ENCODE measurements at places on chromosomes 3 and 15.

DNA sequence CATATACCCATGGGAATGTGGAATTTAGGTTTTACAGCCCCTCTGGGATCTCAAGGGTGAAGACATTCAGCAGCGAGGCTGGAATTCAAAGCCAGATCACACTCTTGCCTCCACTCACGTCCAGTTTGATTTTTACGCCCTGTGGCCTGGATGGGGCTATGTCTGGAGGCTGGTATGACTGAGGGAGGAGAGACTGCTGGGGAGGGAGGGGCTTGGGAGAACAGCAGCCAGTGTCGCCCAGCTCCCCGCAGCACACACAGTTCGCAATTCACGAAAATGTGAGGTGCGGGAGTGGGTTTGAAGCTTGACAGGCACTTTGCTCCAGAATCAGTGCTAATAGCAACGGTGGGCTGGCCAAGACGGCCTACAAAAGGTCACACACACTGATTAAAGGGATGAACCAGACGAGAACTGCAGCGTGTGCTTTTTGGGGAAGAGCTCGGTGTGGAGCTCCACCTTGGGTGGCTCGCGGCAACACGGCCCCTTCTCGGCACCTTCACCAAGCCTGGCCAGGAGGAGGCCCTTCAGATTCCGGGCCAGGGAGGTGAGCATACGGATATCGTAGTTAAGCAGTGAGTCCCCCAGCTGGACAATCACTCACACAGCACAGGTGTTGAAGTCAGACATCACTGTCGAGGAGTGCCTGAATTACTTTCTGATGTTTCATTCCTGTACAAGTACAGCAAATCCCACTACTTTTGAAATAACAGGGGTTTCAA is 16.4 kb downstream of the EHD4 start:
- no peaks in the 10 kb centered on the region for H3K36me3 ChIP-seq
- H3K4me1 ChIP-seq: no peaks in the 10 kb centered on the region
- H3K27ac ChIP-seq: no peak overlapping the region

GRCh38 chr15:42549741-42550392 is 1.2 kb downstream of the HAUS2 start:
- DNase-seq: no peak
- H3K36me3 ChIP-seq: no peaks in the 10 kb centered on the region
- no peaks in the 10 kb centered on the region for H3K27me3 ChIP-seq

GRCh38 chr3:156334841-156335545 is 214.6 kb downstream of the KCNAB1 start:
- no peak overlapping the region for H3K27ac ChIP-seq
- H3K4me3 ChIP-seq: no peak overlapping the region
- no peaks in the 10 kb centered on the region for H3K36me3 ChIP-seq
- DNase-seq: no peak
- no peaks in the 10 kb centered on the region for H3K27me3 ChIP-seq
- no peaks in the 10 kb centered on the region for H3K4me1 ChIP-seq

DNA sequence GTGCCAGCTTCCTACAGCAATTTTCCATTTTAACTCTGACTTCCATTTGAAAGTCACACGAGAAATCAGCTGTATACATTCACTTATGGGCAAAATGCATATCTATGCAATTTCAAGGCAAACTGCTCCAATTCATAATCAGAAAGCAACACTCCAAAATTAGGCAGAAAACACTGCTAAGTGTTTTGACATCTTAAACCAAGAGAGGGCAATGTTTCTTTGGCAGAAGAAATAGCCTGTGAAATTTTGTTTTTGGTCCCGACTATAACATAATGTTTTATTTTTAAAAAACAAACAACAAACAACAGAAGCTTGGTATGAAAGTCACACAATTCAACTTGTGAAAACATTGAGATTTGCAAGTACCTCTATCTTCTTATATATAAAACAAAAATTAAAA is 42.6 kb downstream of the GOLIM4 start:
- no peaks in the 10 kb centered on the region for H3K36me3 ChIP-seq
- no peak overlapping the region for H3K27ac ChIP-seq
- no peaks in the 10 kb centered on the region for H3K4me1 ChIP-seq
- H3K4me3 ChIP-seq: no peak overlapping the region

GRCh38 chr3:142586803-142587406 is 8.4 kb upstream of the ATR start:
- H3K27me3 ChIP-seq: no peaks in the 10 kb centered on the region
- no peak overlapping the region for H3K4me3 ChIP-seq
- H3K36me3 ChIP-seq: no peaks in the 10 kb centered on the region
- H3K4me1 ChIP-seq: no peaks in the 10 kb centered on the region
- H3K27ac ChIP-seq: no peak overlapping the region

DNA sequence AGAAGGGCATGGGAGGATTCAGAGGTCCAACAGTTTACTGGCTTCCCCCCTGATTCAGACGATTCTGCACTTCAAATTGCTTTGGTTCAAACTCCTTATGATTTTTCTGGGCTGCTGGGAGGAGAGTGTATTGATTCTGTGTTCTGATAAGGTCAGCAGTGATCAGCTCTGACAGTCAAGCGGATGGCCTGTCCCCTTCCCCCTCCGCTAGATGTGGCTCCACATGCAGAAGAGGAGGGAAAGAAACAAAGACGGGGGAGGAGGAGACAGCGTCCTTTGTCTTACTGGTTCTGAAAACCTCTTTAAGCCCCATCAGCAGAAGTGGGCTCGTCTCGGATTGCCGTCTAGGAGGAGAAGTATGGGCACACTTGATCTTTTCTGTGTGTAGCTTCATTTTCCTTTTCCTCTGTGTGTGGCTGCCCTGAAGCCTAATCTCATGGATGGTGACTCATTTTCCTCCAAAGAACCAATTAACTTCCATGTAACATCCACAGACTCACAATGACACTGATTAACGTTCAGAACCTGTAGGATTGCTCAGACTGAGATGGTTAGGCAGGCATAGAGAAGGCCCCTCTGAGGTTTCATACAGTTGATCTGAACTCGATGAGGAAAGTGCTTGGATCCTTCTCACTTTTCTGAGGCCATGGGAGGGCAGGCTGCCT is 162.4 kb upstream of the PPP2R3A start:
- H3K36me3 ChIP-seq: no peaks in the 10 kb centered on the region
- no peak overlapping the region for H3K27ac ChIP-seq
- H3K4me1 ChIP-seq: no peaks in the 10 kb centered on the region
- H3K4me3 ChIP-seq: no peak overlapping the region

DNA sequence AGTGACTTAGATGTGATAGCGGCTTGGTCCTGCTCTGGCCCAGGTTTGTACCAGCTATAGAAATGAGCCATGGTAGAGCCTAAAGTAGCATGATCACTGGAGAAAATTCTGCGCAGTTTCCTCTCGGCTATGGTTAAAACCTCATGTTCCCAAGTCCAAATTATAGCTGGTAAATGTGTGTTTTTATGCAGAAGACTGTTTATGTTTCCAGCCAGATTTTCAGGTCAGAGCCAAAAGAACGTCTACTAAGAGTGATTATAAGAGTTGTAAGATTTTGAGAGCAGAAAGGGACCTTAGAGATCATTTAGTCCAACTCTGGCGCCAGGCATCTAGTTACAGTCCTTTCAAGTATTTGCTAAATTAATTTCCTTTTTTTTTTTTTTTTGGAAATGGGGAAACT is 333.7 kb downstream of the LPP start:
- no peaks in the 10 kb centered on the region for H3K36me3 ChIP-seq
- H3K27ac ChIP-seq: no peak overlapping the region
- DNase-seq: no peak
- no peaks in the 10 kb centered on the region for H3K4me1 ChIP-seq
- H3K4me3 ChIP-seq: no peak overlapping the region

DNA sequence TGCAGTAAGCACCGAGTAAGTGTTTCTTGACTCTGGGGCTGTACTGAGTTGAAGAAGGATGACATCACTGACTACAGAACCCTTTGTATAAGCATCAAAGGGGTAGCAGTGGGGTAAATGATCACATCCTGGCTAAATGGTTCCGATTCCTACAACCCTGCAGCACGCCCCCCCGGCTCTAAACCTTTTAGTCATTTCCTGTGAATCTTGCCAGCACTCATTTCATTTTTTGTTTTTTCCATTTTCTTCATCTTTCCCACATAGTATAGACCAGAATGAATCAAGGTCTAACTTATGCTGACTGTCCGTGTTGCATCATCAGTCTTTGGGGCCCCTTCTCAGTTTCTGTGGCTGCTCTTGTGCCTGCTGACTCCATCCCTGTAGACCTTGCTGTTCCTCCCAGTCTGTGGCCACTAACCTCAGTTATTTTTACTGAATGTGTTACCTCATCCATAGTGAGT is 383.1 kb upstream of the TPRG1 start:
- H3K27me3 ChIP-seq: no peaks in the 10 kb centered on the region
- no peaks in the 10 kb centered on the region for H3K36me3 ChIP-seq
- DNase-seq: no peak
- H3K27ac ChIP-seq: no peak overlapping the region
- H3K4me3 ChIP-seq: no peak overlapping the region

DNA sequence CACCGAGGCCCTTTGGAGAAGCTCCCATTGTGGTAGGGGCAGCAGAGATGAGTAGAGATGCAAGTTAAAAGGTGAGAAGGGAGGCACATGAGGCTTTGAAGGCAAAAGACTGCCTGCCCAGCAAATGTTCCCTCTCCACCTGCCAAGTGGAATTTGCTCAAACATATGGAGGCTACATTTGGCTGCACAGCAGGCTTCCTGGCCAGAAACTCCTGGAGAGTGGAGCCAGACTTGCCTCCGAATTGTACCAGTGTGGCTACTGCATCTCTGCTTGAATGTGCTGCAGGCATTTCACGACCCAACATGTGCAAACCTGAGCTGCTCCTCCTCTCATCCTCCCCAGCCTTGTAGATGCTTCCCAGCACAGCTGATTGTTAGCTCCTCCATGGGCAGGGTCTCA is 229.2 kb downstream of the ZNF621 start:
- no peaks in the 10 kb centered on the region for H3K36me3 ChIP-seq
- no peak overlapping the region for H3K4me3 ChIP-seq
- DNase-seq: no peak
- H3K4me1 ChIP-seq: no peaks in the 10 kb centered on the region
- no peak overlapping the region for H3K27ac ChIP-seq
- H3K27me3 ChIP-seq: no peaks in the 10 kb centered on the region

- H3K27me3 ChIP-seq: no peaks in the 10 kb centered on the region
- peaks cover 5% of the 10 kb centered on the region for H3K4me1 ChIP-seq
These were observed 901 bp upstream of the CHST14 start for GRCh38 chr15:40469776-40470390.

GRCh38 chr3:197484204-197484901 is 71.4 kb downstream of the BDH1 start:
- H3K27me3 ChIP-seq: no peaks in the 10 kb centered on the region
- no peak overlapping the region for H3K4me3 ChIP-seq
- DNase-seq: no peak
- H3K27ac ChIP-seq: no peak overlapping the region

- no peaks in the 10 kb centered on the region for H3K36me3 ChIP-seq
- DNase-seq: no peak
- H3K4me1 ChIP-seq: peaks cover 16% of the 10 kb centered on the region
- H3K4me3 ChIP-seq: no peak overlapping the region
- H3K27me3 ChIP-seq: no peaks in the 10 kb centered on the region
These were observed 4.7 kb downstream of the MST1R start for GRCh38 chr3:49898991-49899390.

- no peak overlapping the region for H3K4me3 ChIP-seq
- H3K27ac ChIP-seq: no peak overlapping the region
- H3K36me3 ChIP-seq: no peaks in the 10 kb centered on the region
- no peak for DNase-seq
These were observed 428.3 kb downstream of the GABRG3 start for GRCh38 chr15:27399241-27399640.

- no peaks in the 10 kb centered on the region for H3K4me1 ChIP-seq
- H3K4me3 ChIP-seq: no peak overlapping the region
- DNase-seq: no peak
- no peaks in the 10 kb centered on the region for H3K36me3 ChIP-seq
- H3K27me3 ChIP-seq: no peaks in the 10 kb centered on the region
These were observed 483.7 kb upstream of the DPH6 start for GRCh38 chr15:36029606-36030210.

Data from MM.1S (cell line).